ENCODE measurements at places on chromosomes 11 and 22. TPM values are rescaled to one million over a fixed set of nuclear protein-coding genes. Genes with fewer than 3 reads are reported as not detected.

RABL2B gene
- polyA plus RNA-seq: 10.3 TPM

ACER3 gene
- 4.1 TPM for polyA plus RNA-seq

CSF2RB gene
- polyA plus RNA-seq: 0.75 TPM

SOX6 gene
- polyA plus RNA-seq: 3.3 TPM

MS4A14 gene
- polyA plus RNA-seq: 0.57 TPM

RIMBP3C gene
- polyA plus RNA-seq: 0.02 TPM

SYT13 gene
- 12.8 TPM for polyA plus RNA-seq

PCSK7 gene
- 25.7 TPM for polyA plus RNA-seq

ST3GAL4 gene
- 57.5 TPM for polyA plus RNA-seq

GLYAT gene
- 0.57 TPM for polyA plus RNA-seq

OR51E2 gene
- 0.05 TPM for polyA plus RNA-seq

CLCF1 gene
- polyA plus RNA-seq: 3.7 TPM

GAS2 gene
- 1.9 TPM for polyA plus RNA-seq

OR52E8 gene
- not detected for polyA plus RNA-seq

OR56A5 gene
- polyA plus RNA-seq: not detected

LMO2 gene
- polyA plus RNA-seq: 10.0 TPM

OR52J3 gene
- polyA plus RNA-seq: not detected

NCR3LG1 gene
- 0.75 TPM for polyA plus RNA-seq

GTSE1 gene
- polyA plus RNA-seq: 0.50 TPM

GGA1 gene
- polyA plus RNA-seq: 27.2 TPM

CLDN5 gene
- 23.9 TPM for polyA plus RNA-seq

OR10A2 gene
- polyA plus RNA-seq: not detected

SNX15 gene
- polyA plus RNA-seq: 16.7 TPM

NLRX1 gene
- polyA plus RNA-seq: 12.8 TPM

MTNR1B gene
- not detected for polyA plus RNA-seq

MRGPRF gene
- 9.4 TPM for polyA plus RNA-seq

ST14 gene
- polyA plus RNA-seq: 0.61 TPM

KRTAP5-10 gene
- not detected for polyA plus RNA-seq

PAMR1 gene
- polyA plus RNA-seq: 5.7 TPM

CYP2D6 gene
- 0.29 TPM for polyA plus RNA-seq

OR51L1 gene
- not detected for polyA plus RNA-seq

P2RX6 gene
- 2.1 TPM for polyA plus RNA-seq

CCDC87 gene
- polyA plus RNA-seq: 0.43 TPM

MMP27 gene
- polyA plus RNA-seq: not detected

TOB2 gene
- 39.4 TPM for polyA plus RNA-seq

ALX4 gene
- polyA plus RNA-seq: 0.07 TPM

OR6A2 gene
- polyA plus RNA-seq: not detected

MS4A3 gene
- not detected for polyA plus RNA-seq

FOLH1 gene
- polyA plus RNA-seq: 0.68 TPM

NEFH gene
- 0.38 TPM for polyA plus RNA-seq

C11orf68 gene
- polyA plus RNA-seq: 39.8 TPM

OR52E1 gene
- not detected for polyA plus RNA-seq

MUC5B gene
- under 0.01 TPM for polyA plus RNA-seq

MS4A6E gene
- not detected for polyA plus RNA-seq

FAM180B gene
- 0.25 TPM for polyA plus RNA-seq

MAPK11 gene
- polyA plus RNA-seq: 8.8 TPM

HEPN1 gene
- polyA plus RNA-seq: not detected

GGTLC3 gene
- polyA plus RNA-seq: not detected

FXYD2 gene
- polyA plus RNA-seq: 2.1 TPM

BRSK2 gene
- polyA plus RNA-seq: 2.3 TPM

PAX6 gene
- polyA plus RNA-seq: 0.02 TPM

TMEM191C gene
- polyA plus RNA-seq: 0.66 TPM

TCN1 gene
- polyA plus RNA-seq: not detected

DDIAS gene
- polyA plus RNA-seq: 0.20 TPM

P2RX3 gene
- polyA plus RNA-seq: 0.20 TPM

PYGM gene
- polyA plus RNA-seq: 50.2 TPM

All from right cardiac atrium (tissue), 5 donors.